CD4-positive, alpha-beta T cell treated with Interferon alpha-2 for 1 hour (primary cell): ENCODE measurements at places on chromosomes 11 and 22.

GRCh38 chr11:130980071-130980862, 64.0 kb upstream of the SNX19 start:
- no peak for DNase-seq

DNA sequence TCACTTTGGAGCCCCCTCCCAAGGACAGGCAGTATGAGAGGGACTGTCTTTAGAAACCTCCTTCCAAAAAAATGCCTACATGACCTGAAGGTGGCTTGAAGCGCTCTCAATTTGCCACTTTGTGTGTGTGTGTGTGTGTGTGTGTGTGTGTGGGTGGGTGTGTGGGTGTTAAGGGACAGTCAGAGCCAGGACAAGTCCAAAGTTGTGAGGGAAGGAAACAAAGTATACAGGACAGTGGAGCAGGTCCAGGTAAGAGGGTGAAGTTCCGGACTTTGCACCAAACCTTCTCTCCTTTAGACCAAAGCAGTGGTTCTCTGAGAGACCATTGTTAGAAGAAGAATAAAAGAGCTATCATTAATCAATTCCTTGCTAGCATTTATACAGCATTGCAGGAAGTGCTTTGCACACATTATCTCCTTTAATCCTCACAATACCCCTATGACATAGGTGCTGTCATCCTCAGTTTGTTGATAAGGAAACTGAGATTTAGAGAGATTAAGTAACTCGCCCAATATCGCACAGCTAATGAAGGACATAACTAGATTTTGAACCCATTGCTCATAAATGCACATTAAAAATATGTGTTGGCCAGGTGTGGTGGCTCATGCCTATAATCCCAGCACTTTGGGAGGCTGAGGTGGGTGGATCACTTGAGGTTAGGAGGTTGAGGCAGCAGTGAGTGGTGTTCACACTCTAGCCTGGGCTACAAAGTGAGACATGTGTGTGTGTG, 12.4 kb upstream of the SLC5A1 start:
- no peak for DNase-seq

DNA sequence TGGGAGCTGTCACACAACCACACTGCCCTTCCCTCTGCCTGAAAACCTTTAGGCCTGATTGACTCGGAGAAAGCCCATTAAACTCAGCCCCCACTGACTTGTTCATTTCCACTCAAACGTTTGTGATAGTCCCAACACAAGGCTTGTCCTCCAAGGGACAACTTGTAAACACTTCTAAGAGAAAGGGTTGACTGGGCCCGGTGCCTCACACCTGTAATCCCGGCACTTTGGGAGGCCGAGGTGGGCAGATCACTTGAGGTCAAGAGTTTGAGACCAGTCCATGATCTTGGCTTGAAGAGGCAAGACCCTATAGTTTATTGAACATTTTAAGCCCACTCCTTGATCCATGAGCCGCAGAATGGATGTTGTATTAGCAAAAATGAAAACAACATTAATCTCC, 63.3 kb upstream of the PRODH start:
- DNase-seq: no peak

- no peak for DNase-seq
Measured at GRCh38 chr11:134657631-134658030, 245.6 kb upstream of the B3GAT1 start.

- no peak for DNase-seq
Measured at GRCh38 chr22:20949698-20950183, 17.3 kb upstream of the AIFM3 start.

- no peak for DNase-seq
Measured at GRCh38 chr22:28983190-28983589, 78.4 kb downstream of the C22orf31 start.

DNA sequence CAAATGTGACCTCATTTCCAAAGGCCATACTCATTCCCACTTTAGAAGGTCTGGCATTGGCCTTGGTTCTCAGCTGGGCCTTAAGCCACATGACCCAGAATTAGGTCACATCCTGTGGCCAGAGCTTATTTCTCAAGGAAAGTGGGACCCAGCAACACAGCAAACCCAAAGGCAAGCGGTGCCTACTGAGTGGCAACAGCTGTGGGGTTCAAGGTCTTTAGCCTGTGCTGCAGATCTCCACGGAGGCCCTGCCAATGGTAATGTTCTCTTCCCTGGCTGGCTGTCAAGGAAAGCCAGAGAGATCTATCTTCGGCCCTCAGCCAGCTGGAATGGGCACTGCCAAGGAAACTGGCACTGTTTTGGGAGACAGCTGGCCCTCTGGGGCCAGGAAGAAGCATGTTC, 41.5 kb upstream of the TP53I11 start:
- DNase-seq: no peak
